ENCODE measurements at places on chromosomes 6 and 20. TPM values are rescaled to one million over a fixed set of nuclear protein-coding genes. Genes with fewer than 3 reads are reported as not detected.
A peak's percentile ranks its signal among the peaks of the same experiment; 100 is the strongest.

GRCh38 chr20:41200446-41201202 lies 63.3 kb downstream of the PLCG1 start:
- no peak overlapping the region for H3K27ac ChIP-seq
- no peak for DNase-seq
- H3K27me3 ChIP-seq: no peaks in the 10 kb centered on the region
- H3K36me3 ChIP-seq: no peaks in the 10 kb centered on the region
- no peak overlapping the region for H3K4me3 ChIP-seq

DNA sequence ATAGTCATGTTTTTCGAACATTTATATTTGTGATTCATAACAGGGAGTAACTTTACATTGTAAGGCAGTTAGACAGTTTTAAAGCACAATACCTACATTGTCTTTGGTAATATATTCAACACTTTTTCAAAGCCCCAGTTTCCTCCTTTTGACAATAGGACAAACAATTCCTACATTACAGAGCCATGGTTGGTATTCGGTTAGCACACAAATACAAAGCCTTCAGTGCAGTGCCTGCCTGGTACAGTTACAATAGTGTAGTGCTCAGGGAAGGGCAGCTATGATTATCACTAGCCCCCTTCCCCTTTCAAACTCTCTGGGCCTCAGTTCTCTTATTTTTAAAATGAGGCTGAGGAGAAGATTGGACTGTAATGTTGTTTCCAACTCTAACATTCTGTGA lies 207.8 kb downstream of the TPBG start:
- H3K36me3 ChIP-seq: no peaks in the 10 kb centered on the region
- no peaks in the 10 kb centered on the region for H3K4me1 ChIP-seq
- no peak overlapping the region for H3K27ac ChIP-seq
- no peak for DNase-seq
- no peak overlapping the region for H3K4me3 ChIP-seq

GRCh38 chr6:89022798-89023197 lies 57.8 kb upstream of the PNRC1 start:
- H3K36me3 ChIP-seq: no peaks in the 10 kb centered on the region
- H3K4me1 ChIP-seq: no peaks in the 10 kb centered on the region
- no peak overlapping the region for H3K27ac ChIP-seq
- no peak overlapping the region for H3K4me3 ChIP-seq
- DNase-seq: no peak

GRCh38 chr6:99808992-99809391 lies 185.0 kb downstream of the MCHR2 start:
- H3K27ac ChIP-seq: no peak overlapping the region
- DNase-seq: no peak

DNA sequence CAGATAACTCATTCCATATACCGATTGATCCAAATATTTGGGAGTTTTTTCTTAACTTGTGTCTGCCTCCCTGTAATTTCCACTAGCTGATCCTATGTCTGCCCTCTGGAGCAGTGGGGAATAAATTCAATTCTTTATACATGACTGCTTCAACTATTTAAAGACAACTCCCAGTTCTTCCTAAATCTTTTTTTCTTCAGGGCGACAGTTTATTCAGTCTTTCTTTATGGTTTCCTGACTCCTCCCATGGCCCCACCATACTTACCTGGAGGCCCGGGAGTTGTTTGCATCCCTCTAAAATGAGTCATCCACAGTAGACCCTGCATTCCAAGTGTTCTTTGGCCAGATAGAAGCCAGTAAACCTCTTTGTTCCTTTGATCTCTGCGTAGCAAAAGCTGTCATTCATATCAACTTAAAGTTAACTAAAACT lies 73.6 kb downstream of the LCA5 start:
- H3K27ac ChIP-seq: no peak overlapping the region
- no peak overlapping the region for H3K4me3 ChIP-seq
- no peak for DNase-seq
- no peaks in the 10 kb centered on the region for H3K27me3 ChIP-seq
- H3K4me1 ChIP-seq: no peaks in the 10 kb centered on the region

DNA sequence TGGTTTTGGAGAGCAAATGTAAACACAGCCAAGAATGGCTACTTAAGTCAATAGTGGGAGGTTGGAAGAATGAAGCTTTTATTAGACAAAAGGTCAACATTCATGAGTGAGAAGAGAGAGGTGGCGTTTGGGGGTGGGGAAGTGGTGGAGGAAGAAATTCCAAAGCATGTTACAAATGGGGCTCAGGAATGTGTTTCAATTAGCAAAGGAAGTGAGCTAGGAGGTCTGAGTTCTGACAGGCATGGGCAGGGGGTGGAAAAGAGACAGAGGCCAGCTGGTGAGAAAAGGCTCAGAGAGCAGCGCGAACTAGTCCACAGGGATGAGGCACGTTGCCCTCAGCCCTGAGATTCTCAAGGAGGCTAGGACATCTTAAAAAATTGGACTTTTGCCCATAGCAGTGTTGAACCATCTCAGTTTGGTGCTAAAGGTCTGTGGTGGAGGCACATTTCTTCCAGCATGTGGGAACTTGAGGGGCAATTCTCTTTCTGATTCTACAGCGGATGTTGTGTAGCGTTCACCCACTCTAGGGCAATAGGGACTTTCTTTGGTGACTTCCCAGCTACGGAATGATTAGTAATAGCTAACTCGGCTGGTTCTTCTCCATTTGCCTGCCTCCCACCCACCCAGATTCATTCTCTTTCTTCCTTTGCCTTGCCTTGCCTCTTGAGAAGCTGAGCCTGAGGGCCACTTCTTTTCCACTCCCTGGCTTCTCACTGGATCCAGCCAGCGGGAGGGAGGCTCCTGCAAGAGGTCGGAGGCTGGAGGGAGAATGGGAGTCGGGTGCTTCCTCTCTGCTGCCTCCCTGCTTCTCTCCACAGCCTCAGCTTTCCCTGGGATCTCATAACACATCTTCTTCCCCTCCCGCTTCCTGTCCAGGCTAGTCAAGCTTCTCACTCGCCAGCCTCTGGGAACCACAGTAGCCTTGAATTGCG lies 45.1 kb upstream of the NEDD9 start:
- no peaks in the 10 kb centered on the region for H3K27me3 ChIP-seq
- H3K36me3 ChIP-seq: no peaks in the 10 kb centered on the region
- H3K4me3 ChIP-seq: no peak overlapping the region
- peak; percentile 9 for DNase-seq
- peaks cover 50% of the 10 kb centered on the region for H3K4me1 ChIP-seq

DNA sequence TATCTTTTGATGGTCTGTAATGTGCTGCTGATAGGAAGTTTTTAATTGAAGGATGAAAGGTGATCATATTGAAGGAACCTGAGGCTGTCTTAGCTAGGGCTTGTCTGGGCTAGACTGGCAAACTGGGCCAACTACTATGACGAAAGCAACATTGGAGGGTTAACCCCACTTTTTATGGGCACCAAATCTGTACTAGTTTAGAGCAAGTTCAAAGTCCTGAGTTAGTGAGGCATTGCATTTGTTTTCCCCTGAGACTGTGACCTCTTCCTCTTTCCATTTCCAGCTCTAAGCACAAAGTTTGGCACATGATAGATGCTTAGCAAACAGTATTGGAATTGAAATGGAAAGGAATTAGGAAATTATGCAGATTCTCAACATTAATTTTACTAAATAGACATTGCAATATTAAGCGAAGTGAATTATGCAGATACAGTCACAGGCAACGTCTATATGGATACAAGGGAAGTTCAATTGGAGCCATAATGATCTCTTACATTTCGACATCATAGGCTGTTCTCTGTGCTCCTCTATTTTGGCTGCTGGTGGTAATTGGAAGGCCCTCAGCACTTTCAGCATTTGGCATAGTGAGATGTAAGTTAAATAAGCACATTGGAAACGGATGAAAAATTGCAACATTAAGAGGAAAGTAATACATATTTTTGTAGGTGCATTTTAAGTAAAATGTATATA lies 22.2 kb downstream of the CEP57L1 start:
- peaks cover 13% of the 10 kb centered on the region for H3K4me1 ChIP-seq
- no peak overlapping the region for H3K27ac ChIP-seq
- H3K4me3 ChIP-seq: no peak overlapping the region
- no peaks in the 10 kb centered on the region for H3K27me3 ChIP-seq

DNA sequence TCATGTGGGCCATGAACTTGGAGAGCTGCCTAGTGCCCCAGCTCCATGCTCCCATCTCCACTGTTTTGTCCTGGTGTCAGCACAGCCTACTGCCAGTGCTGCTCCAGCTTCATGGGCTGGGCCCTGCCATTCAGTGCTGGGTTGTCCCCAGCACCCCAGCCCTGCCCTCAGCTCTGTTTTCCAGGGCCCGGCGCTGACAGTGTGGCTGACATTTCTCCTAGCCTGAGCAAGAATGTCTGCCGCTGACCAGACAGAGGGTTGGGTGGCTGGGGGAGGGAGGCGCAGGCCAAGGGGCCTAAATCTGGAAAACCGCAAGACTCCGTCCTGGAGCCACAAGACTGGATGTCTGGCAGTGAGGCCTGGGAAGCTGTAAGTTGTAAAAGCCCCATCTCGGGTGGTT lies 78.9 kb downstream of the DHX35 start:
- H3K4me3 ChIP-seq: no peak overlapping the region
- peaks cover 9% of the 10 kb centered on the region for H3K36me3 ChIP-seq
- no peak overlapping the region for H3K27ac ChIP-seq
- DNase-seq: no peak

DNA sequence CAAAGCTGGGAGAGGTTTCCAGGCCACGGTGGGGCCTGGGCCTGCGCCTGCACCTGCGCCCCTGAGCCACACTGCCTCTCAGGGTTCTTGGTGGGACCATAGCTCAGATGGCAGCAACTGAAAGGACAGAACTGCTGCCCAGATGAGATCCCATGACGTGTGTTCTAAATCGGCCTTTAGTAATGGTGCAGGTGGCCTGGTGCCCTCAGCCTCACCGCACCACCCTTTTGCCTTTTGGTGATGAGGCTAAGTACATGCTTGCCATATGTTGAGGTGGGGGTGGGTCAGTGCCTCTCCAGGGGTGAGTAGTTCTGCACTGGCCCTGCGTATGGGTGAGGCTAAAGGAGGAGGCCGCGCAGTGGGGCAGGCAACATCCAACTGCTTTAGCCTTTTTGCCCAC lies 7.4 kb downstream of the PSMG4 start:
- H3K4me3 ChIP-seq: no peak overlapping the region
- DNase-seq: no peak
- H3K27me3 ChIP-seq: no peaks in the 10 kb centered on the region

DNA sequence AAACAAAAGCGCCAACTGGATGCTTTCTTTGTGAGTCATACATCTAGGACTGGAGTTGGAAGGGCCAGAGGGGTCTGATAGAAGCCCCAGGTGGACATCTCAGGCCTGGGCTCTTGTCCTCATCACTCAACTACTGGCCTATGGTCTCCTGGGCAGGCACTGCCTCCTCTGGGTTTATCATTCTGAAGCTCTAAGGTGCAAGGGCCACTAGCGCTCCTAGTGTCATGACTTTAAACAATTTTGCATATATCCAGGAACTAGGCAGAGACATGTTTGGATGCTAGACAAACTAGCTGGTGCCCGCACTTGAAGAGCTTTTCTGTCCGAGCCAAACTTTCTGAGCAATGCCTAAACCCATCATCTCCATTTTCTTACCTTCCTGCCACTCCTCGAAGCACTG lies 72.3 kb downstream of the CD164 start:
- no peaks in the 10 kb centered on the region for H3K36me3 ChIP-seq

DNA sequence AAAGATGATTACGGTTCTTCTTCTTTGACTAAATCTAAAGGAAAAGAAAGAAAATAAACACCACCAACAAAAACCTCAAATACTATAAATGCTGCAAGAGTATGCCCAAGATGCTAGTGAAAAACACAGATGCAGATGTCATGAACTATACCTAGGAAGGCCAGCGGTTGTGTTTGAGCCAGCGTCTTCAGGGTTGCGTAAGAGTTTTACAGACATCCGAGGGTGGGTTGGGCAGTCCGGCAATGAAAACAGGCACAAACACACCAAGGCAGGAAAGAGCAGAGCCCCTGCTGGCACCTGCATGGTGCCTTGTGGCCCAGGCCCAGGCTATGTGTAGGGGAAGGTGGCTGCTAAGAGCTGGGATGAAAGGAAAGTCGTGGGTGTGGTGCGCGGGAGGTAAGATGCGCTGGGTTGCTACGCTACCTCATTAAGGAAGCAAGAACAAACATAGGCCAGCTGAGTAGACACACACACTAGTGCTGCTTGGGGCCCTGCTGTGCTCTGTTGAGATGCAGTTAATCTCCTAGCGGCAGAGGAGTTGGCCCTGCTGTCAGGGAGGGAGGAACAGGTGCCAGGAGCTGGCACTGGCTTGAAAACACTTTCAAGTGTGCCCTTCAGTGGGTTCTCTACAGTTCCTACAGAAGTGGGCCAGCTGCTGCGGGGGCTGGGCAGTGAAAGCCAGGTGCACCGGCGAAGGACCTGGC lies 170.2 kb upstream of the PLN start:
- no peaks in the 10 kb centered on the region for H3K4me1 ChIP-seq
- no peaks in the 10 kb centered on the region for H3K36me3 ChIP-seq
- no peaks in the 10 kb centered on the region for H3K27me3 ChIP-seq
- no peak overlapping the region for H3K27ac ChIP-seq

DNA sequence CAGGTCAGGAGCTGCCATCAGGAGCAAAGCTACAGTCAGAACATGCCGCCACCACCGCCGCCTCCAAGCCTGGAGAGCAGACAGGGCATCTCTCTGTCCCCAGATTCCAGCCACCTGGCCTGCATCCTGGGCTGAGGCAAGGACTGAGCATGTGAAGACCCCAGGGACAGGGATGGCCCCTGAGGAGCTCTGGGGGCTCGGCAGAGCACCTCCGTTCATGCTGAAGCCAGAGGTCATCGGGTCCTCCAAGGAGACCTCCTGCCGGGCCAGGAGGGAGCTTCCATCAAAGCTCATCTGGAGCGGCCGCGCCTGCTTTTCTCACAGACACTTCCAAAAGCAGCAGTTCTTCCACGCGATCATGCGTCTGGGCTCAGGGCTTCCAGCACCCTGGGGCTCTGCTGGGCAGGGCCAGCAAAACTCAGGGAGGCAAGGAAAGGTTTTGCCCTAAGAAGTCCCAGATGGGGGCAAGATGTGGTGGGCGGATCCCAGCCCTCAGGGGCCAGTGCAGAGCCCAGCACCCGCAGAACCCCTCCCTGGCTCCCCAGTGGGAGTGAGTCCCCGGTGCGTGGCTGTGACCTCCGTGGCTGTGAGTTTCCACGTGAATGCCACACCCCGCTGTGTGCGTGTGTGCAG lies 138.4 kb downstream of the TAF4 start:
- no peaks in the 10 kb centered on the region for H3K36me3 ChIP-seq
- H3K27me3 ChIP-seq: no peaks in the 10 kb centered on the region
- H3K27ac ChIP-seq: no peak overlapping the region
- H3K4me3 ChIP-seq: no peak overlapping the region
- DNase-seq: no peak
- H3K4me1 ChIP-seq: no peaks in the 10 kb centered on the region

- no peak for DNase-seq
- no peaks in the 10 kb centered on the region for H3K27me3 ChIP-seq
- no peak overlapping the region for H3K27ac ChIP-seq
- H3K4me1 ChIP-seq: no peaks in the 10 kb centered on the region
- no peaks in the 10 kb centered on the region for H3K36me3 ChIP-seq
Observed at GRCh38 chr6:132139611-132140010, 188.4 kb upstream of the CCN2 start.

GRCh38 chr6:137951064-137951597 lies 84.1 kb downstream of the TNFAIP3 start:
- no peak for DNase-seq
- H3K27ac ChIP-seq: no peak overlapping the region
- H3K4me3 ChIP-seq: no peak overlapping the region
- H3K4me1 ChIP-seq: peaks cover 17% of the 10 kb centered on the region

BTN1A1 gene
- not detected for polyA plus RNA-seq

HEBP2 gene
- polyA plus RNA-seq: 47.9 TPM

MACROD2 gene
- not detected for polyA plus RNA-seq

TGM3 gene
- polyA plus RNA-seq: not detected

OR11A1 gene
- not detected for polyA plus RNA-seq

MEP1A gene
- not detected for polyA plus RNA-seq

EDN3 gene
- 0.15 TPM for polyA plus RNA-seq

TFAP2C gene
- polyA plus RNA-seq: not detected

LKAAEAR1 gene
- 0.63 TPM for polyA plus RNA-seq
